ENCODE measurements at places on chromosomes 7 and 10. TPM values are rescaled to one million over a fixed set of nuclear protein-coding genes. Genes with fewer than 3 reads are reported as not detected.

ARHGEF5 gene
- 6.8 TPM for total RNA-seq

TMEM140 gene
- total RNA-seq: 5.9 TPM

TMEM26 gene
- total RNA-seq: 0.29 TPM

NXPH1 gene
- total RNA-seq: not detected

ATG9B gene
- total RNA-seq: not detected

MLLT10 gene
- 34.1 TPM for total RNA-seq

SH2D4B gene
- 0.40 TPM for total RNA-seq

CDC14C gene
- total RNA-seq: not detected

DKK1 gene
- total RNA-seq: 0.59 TPM

ANLN gene
- total RNA-seq: 0.26 TPM

LRIT1 gene
- total RNA-seq: not detected

MYL10 gene
- not detected for total RNA-seq

DNAH11 gene
- total RNA-seq: 6.8 TPM

- no peak for DNase-seq
Measured at GRCh38 chr10:14742382-14742781, 32.3 kb downstream of the FAM107B start.

DNA sequence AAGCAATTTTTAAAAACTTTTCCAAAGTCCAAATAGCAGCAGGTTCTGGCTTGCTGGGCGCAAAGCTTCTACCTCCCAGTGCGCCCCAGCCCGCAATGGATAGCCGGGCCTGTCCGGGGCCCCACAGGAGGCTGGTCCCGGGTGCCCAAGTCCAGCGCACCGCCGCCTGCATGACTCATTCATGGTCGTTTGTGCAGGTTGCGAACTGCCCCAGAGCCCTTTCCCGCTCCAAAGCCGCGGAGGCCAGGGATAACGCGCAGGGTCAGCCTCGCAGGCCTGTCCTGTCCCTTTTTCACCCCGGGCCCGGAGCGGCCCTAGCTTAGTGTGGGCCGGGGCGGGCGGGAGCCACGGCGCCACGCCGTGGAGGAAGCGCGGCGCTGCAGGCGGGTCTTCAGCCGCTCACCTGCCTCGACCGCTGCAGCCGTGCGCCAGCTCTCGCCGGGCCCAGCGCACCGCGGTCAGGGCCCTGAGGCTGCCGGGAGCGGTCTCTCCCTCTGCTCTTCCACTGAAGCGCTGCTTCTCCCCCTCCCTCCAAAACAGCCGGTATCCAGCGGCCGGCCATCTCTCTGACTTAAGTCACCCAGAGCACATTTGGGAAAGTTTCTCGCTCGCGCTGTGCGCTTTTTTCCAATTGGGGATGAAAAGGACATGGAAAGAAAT lies 1.7 kb upstream of the EGR2 start:
- peak; percentile 52 for DNase-seq

- no peak for DNase-seq
Measured at GRCh38 chr10:25501912-25502311, 327.1 kb downstream of the GPR158 start.

GRCh38 chr10:123769647-123770046 lies 103.5 kb downstream of the GPR26 start:
- no peak for DNase-seq

DNA sequence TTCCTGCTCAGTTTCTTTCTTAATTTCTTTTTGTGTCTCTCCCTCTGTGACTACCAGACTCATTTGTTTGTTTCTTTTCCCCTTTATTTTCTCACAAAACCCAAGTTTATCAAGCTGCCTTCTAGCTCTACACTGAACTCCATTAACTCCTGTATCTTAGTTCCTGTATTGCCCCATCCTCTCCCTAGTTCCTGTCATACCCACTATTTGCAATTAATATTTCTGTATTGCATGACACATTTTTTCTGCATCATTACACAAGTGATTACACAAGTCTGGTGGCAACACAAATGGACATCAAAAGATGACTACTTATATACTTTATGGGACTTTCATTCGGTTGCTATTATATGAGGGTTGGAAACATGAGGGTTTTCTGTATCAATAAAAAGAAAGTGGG lies 26.9 kb upstream of the OR9A4 start:
- no peak for DNase-seq

GRCh38 chr10:49592726-49593563 lies 17.2 kb upstream of the SLC18A3 start:
- DNase-seq: peak; percentile 24

GRCh38 chr7:48168159-48168558 lies 3.1 kb upstream of the ABCA13 start:
- DNase-seq: no peak

DNA sequence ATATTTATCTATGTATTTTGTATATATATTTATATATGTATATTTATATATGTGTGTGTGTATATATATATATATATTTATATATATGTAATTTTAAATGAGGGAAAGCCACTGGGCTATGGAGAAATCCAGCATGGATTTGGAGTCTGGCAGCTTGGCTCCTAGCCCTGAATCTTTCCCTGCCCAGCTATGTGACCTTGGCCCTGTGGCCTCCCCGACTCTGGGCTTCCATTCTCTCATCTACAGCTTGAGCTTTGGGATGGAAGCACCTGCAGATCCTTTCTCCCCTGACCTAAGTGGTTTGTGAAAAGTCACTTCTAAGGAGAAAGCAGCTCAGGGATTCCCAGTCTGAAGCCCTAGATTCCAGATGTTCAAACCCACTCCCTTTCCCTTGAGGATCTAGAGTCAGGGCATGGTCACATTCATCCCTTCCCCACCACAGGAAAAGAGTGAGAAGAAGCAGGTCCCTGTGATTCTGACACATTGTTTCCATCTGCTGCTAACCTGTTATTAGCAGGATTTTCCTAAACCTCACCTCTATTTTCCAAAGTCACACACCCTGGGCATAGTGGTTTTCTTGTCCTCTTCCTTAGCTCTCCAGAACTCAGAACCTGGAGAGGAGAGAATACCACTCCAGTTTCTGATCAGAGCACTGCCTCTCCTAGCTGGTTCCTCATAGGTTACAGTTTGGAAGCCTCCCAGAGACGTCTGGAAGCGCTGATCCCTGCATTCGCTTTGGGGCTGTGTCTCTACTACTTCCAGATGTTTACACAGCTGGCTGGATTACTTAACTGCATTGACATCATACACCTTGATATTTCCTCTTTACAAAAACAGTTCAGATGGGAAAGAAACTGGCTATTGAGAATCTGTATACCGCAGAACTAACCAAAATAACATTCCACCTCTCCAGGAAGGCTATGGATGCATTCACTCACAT lies 327.5 kb upstream of the ZMIZ1 start:
- no peak for DNase-seq

- DNase-seq: peak; percentile 6
Measured at GRCh38 chr10:131852823-131853609, 47.8 kb upstream of the PPP2R2D start.

GRCh38 chr7:148299350-148300276 lies 291.0 kb upstream of the C7orf33 start:
- no peak for DNase-seq

DNA sequence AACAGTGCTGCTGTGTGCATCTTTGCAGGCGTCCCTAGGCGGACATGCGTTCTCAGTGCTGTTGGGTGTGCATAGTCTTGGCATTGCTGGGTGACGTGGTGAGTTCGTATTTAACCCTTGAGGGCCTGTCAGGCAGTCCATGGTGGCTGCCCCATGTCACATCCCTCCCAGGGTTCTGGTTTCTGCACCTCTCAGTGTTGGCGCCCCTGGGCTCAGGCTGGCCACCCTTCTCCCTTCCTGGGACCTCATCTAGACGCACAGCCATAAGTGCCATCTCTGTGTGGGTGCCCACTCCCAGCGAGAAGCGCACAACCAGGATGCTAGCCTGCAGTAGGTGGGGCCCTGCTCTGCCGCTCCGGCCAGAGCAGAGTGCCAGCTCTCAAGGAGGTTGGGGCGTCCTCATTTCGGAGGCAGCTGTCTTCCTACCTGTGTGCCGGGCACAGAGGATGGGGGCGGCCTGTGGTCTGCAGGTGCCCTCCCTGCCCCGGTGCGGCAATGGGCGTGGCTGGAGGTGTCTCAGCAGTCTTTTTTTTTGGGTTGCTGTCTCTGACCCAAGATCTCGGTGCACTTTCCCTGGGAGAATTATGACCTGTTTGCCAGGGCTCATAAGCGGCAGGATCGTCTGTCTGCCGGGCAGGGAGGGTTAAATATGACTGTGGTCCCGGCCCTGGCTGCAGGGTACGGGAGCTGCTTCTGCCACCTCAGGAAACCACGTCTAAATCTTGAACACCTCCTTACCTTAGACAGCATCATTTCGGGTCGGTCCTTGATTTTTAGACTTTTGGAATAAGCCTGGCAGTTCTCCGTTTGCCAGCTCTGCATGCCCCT lies 6.5 kb downstream of the INPP5A start:
- DNase-seq: no peak

DNA sequence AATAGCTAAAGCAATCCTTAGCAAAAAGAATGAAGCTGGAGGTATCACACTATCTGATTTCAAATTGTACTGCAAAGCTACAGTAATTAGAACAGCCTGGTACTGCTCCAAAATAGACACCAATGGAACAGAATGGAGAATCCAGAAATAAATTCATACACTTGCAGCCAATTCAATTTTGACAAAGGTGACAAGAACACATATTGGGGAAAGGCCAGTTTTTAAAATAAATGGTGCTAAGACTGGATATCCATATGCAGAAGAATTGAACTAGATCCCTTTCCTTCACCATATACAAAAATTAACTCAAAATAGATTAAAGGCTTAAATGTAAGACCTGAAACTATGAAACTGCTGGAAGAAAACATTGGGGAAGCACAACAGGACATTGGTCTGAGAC lies 748.5 kb downstream of the DNAJB9 start:
- DNase-seq: no peak

DNA sequence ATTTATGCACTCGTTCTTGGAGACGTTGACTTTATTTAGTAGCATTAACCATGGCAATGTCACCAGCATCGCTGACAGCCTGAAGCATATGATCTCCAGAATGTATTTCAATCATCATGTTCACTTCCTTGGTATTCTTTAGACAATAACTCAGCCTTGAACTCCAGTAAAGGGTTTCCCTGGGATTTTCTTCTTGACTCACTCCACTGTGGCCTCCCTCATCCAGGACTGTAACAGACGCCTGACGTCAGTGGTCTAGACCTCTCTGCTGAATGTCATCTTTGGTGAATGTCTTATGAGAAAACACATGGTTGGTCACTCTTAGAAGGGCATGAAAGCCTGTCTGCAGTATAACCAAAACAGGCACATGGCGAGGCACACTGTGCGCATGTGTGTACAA lies 64.4 kb downstream of the EGFR start:
- DNase-seq: no peak

DNA sequence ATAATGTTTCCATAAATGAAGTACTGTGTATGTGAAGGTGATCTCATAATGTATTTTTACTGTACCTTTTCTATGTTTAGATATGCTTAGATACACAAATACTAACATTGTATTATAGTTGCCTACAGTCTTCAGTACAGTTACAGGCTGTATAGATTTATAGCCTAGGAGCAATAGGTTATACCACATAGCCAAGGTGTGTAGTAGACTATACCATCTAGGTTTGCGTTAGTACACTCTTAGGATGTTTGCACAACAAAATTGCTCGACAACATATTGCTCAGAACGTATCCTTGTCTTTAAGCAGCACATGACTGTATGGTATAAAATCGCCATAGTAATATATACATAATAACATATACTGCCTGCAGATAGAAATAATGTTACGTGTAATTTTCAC lies 42.9 kb downstream of the WAC start:
- DNase-seq: no peak

- no peak for DNase-seq
Measured at GRCh38 chr7:79063019-79063698, 390.3 kb downstream of the MAGI2 start.

DNA sequence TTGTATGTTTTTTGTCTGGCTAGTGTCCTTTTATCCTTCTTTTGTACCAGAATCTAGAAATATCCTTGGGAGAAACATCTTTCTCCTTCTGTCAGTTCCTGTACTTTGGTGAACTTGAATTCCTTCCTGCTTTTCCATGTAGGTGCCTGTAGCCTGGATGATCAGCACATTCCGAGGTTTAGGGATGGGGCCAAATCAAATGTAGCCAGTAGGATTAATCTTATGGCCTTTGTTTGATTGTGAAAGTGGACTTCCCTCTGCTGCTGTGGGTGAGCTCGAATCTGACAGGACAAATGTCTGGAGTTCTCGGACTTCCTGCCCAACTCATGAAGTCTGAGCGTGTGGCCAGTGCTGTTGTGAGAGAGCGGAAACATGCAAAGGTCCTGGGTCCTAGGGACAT lies 33.2 kb upstream of the NAMPT start:
- DNase-seq: no peak

DNA sequence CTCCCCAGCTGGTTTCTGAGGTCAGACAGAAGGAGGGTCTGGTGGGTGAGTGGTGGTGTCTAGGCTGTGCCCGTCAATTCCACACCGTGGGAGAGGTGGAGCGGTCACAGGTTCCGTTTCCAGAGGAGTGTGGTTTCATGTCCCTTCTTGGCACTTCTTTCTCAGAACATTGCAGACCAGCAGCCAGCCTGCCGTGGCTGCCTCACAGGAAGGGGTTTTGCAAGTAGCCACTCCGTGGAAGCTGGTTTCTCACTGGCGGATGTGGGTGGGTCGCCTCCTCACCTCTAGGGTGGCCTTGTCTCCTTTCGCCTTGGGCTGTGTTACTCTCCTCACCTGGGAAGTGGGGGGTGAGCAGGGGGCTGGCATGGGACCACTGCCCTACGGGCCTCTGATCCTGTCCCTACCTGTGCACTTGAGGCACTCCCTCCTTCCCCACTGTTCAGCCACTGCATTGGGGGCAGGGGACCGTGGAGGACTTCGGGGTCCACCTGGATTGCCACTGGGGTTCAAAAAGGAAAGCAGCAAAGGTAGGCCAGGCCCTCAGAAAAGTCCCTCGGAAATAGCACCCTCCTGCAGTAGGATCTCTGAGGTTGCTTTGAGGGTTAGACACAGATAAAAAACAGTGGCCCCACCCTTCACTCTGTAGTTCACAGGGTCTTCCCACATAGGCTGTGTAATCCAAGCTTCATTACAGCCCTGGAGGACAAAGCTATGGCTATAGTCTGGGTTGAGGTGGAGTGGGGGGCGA lies 33.9 kb downstream of the TSPAN14 start:
- DNase-seq: no peak

- no peak for DNase-seq
Measured at GRCh38 chr10:33256458-33256857, 78.0 kb downstream of the NRP1 start.

GRCh38 chr10:605632-606325 lies 83.7 kb downstream of the DIP2C start:
- no peak for DNase-seq

GRCh38 chr7:108181073-108181985 lies 51.2 kb upstream of the LAMB4 start:
- DNase-seq: no peak

Measured in uterus (tissue), 4 donors.